ENCODE measurements at places on chromosomes 2 and 18.

DNA sequence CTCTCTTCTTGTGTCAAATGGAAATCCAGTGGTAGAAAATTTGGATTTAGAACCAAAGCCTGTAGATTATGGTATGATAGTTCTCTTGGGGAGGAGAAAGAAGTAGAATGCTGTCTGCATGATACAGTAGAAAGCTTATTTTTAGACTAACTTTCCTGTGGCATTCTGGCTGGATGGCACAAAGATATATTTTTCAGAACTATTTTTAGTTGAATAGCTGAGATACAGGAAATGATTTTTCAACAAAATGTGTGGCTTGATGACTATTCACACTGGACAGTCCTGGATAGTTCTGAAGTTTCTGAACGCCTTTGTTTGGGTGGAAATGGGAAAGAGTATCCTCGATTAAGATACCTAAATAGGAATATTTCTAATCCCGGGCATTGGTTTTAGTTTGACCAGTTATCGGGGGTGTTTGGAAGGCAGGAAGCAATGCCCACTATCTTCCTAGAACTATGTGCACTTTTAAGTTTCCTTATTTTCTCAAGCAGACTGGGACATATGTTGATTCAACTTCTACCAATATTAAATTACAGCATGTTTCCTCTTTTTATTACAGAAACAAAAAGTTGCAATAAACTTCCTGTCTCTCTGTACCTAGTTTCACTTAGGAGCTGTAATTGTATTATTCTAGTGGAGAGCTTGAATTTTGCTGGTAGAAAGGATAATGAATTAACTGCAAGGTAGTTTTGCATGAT, 32.1 kb downstream of the GDF7 start:
- no peak for DNase-seq

GRCh38 chr2:66343259-66343658, 91.7 kb upstream of the MEIS1 start:
- DNase-seq, result no peak

- DNase-seq, result peak; percentile 90
These were observed 35.4 kb upstream of the RHOB start for GRCh38 chr2:20411361-20411894.

DNA sequence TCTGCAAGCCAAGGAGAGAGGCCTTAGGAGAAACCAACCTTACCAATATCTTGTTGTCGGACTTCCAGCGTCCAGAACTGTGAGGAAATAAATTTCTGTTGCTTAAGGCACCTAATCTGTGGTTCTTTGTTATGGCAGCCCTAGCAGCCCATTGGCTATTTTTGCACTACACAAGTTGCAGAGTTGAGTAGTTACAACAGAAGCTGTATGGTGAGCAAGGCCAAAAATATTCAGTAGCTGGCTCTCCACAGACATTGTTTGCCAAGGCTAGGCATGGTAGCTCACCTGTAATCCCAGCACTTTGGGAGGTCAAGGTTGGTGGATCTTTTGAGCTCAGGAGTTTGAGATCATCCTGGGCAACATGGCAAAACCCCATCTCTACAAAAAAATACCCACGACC, 27.1 kb upstream of the SCYGR1 start:
- peak; percentile 65 for DNase-seq

DNA sequence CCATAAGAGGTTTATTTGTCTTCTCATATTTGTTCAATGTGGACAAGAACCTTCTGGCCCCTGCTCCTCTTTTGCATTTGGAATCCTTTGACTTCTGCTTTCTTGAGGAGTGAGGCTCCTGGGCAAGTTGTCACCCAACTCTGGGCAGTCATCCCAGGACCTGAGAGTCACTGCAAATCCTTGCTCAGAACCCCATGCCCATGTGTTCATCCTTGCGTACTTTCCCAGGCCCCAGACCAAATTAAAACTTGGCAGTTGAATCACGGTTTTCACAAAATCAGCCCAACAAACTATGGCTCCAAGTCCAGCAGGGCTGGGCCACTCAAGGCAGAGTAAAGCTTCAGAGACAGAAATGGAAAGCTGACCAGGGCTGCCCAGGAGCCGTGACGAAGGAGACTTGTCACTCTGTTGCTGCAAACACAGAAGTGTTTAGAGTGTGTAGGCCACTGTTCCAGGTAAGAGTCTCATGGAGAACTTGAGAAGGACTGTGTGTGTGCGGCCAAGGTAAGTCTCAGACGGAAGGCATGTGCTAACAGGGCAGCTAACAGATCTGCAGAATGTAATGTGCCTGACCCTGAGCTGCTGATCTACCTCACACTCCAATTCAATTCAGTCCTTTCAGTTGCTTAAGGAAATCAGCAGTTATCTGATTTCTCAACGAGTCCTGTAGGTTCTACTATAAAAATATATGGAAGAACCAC, 549.4 kb upstream of the HS6ST1 start:
- no peak for DNase-seq

GRCh38 chr2:114316532-114317300, 125.7 kb upstream of the DPP10 start:
- DNase-seq, result no peak

- DNase-seq, result no peak
These were observed 255.3 kb downstream of the CYP26B1 start for GRCh38 chr2:71892423-71892730.

DNA sequence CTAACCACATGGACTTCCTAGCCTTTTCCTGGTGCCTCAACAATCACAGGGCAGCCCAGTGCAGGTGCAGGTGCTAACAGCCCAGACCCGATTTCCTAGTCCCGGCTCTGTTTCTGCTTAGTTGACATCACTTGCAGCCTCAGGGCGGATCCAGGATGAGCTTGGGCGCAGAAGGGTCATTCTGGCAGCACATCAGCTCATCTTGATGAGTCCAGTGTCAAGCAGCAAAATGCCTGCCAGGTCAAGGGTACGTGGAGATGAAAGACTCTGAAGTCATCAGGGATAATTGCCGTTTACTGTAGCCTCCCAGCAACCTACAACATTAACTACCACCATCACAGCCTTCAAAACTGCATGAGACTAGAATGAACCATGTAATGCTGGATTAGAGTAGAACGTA, 39.4 kb upstream of the EFHD1 start:
- DNase-seq, result no peak

DNA sequence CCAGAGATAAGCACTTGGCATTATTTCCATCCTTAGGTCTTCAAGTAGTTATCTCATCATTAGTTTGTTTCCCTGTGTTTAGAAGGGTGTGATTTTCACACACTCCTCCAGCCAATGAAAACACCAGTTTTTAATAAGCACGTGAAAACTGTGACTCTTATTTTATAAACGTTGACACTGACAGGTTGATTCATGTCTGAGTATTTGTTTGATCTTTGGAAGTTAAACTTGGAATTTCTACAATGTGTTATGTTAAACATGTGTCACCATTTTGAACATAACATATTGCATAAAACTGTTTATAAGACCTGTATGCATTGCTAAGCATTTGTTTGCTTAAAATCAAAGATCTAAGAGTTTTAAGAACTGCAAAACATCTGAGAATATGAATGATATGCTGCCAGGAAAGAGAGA, 27.6 kb downstream of the SLC40A1 start:
- no peak for DNase-seq

DNA sequence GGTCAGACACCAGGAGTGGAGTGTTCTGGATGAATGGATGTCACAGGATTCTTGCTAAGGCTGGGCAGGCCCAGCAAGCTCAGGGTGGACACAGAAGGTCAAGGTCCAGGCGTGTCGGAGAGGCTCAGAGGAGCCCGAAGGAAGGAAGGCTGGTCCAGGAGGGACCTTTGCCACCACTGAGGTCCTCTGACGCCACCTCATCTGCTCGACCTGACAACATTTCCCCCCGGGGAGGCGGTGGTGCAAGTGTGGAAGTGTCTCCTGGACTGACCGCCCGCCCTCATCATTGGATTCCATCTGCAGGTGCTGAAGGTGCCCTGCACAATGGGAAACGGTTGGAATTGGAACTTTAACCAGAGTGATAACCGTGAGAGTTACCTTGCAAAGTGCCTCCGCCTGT, 124.6 kb downstream of the RTP5 start:
- DNase-seq, result no peak

GRCh38 chr2:25276569-25277465, 64.9 kb downstream of the DNMT3A start:
- DNase-seq, result no peak

DNA sequence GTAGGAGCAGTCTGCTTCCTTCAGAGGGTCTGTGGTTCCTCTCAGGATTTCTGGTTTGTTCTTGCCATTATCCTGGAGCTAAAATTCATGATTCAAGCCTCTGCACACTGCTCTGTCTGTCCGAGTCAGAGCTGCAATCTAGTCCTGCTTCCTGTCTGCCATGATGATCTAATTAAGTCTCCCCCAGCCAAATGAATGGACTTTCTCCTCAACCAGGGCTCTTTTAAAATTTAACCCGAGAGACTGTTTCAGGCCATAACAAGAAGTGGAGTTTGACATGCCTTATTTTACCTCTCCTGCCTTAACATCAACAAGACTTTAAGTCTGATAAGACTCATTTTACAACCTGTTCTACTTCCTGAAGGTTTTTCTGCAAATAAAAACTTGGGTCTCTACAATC, 1009.6 kb upstream of the DDX18 start:
- DNase-seq, result no peak

DNA sequence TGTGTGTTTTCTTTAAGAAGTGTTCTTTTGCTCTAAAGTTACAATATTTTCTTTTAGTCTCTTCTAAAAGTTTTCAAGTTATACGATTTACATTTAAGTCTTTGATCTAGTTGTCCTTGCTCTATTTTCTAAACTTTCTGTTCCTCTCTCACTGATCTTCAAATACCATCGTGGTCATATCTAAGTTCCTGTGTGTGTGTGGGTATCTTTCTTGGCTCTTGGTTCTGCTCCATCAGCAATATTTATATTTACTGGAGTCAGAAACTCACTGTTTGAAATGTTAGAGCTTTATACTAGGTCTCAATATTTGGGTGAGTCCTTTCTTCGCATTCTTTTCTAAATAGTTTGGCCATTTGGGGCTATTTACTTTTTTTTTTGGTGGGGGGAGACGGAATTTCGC, 77.3 kb downstream of the COPS8 start:
- no peak for DNase-seq

- no peak for DNase-seq
These were observed 24.4 kb downstream of the UBE2E3 start for GRCh38 chr2:181004647-181005325.

DNA sequence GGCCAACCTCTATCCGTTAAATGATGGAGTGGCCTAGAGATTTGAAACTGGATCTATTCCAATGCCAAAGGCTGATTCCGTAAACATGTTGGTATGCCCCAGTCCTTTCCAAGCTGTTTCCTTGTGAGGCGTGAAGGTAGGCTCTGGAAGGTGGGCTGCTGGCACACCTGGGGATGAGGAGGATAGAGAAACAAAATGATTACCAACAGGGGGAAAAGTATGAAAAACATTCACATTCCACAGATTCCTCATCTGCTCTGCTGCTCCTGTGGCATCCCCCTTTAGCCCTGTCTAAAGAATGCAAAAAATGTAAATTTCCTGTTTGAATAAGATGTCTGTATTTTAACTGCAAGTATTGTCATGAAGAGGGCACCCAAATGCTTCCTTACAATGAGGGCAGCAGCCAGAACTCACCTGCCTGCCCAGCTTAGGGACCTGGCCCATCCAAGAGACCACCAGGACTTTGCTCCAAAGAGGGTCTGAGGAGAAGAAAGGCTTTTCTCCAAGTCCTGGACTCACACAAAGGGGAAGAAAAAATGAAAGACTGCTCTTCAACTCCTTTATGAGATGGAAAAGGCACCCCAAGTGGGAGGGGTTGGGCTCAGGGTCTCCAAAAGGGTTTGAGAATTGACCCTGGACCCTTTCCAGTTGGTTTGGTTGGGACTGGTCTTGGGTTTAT, 132.3 kb upstream of the PELI1 start:
- DNase-seq, result peak; percentile 25

DNA sequence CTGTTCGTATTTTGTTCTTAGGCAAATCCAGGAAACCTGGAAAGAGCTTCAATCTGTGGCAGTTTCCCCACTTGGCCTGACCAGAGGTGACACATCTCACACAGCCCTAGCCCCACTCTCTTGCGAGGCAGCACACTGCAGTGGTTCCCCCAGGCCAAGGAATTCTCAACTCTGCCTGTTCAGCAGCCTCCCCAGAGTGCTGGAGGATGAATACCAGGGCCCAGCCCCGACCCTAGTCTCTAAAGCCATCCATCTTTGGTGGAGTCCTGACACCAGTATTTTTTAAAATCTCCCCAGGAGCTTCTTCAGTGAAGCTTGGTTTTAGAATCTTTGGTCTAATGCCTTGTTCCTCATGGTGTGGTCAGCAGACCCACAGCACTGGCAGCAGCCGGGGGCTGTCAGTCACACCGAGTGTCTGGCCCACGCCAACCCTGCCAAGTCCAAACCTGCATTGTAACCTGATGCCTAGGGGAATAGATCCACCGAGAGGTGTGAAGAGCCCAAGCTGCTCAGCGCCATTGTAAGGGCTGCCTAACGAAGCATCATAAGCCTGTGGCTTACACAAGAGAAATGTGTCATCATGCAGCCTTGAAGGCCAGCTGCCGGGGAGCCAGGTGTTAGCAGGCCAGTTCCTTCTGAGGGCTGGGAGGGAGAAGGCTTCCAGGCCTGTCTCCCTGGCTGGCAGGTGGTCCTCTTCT, 428.7 kb upstream of the ID2 start:
- no peak for DNase-seq

DNA sequence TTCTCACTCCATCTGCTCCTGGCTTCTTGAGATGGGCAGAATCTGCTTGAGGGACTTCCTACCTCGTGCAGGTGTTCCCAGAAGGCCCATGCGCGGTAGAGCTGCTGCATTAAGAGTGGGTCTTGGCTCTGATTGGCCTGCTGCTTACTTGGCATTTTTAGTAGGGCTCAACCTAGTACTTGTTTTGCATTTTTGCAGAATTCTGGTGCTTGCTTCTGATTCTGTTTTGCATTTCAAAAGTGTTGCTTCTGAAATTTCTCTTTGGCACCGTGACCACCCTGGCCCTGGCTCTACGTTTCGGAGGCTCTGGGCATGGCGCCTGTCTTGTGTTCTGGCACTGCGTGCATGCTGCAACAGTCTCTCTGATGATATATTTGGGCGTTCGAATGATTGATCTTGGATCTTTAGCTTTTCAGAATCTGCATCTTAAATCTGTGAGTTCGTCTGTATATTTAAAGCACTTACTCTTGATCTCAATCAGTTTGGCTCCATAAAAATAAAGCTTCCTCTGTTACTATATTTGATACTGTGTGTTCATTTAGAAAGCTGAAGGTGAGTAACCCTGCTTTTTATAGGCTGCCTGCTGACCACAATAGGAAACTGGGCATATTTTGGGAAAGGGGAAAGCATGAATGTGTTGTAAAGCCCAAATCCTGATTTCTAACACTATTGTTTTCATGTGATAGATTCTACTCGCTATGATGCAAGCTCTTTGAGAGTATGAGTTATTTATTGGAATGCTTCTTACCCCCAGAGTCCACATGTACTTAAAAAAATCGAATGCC, 22.2 kb downstream of the EFR3B start:
- DNase-seq, result peak; percentile 56

GRCh38 chr18:77777163-77777562, 527.5 kb downstream of the GALR1 start:
- DNase-seq, result no peak

- DNase-seq, result no peak
These were observed 673.0 kb upstream of the ZNF804A start for GRCh38 chr2:183925281-183925680.

Measured in GM23248 (cell line).